CD4-positive, alpha-beta T cell treated with Interleukin-21 for 1 hour (primary cell): ENCODE measurements at places on chromosomes 5 and 9.

DNA sequence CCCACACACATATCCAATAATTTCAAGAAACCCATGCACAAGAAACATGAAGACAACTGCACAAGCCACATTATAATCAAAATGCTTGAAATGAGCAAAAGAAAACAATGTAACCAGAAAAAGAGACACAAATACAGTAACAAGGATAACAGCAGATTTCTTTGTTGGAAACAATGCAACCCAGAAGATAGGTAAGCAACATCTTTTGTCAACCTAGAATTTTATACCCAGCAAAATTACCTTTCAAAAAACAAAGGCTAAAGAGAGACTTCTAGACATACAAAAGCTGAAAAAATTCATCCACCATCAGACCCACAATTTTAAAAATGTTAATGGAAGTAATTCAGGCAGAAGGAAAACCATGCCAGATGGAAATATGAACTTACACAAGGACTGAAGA is 5.0 kb upstream of the COL23A1 start:
- DNase-seq = no peak

DNA sequence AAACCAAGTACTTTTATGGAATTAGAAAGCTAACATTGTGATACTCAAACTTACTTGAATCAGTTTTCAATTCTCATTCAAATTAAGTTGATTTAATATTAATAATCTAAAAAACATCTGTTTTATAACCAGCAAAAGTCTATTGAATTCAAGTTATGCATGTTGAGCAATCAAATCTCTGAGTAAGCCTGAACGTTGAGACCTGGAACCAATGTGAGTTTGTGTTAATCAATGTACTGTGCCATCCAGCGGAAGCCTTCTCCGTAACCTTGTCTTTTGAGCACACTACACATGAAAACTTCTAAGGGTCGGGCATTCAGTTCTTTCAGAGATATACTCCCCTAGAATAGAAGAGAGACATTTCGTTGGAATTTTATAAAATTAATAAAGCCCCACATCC is 25.9 kb downstream of the SAR1B start:
- DNase-seq = no peak

GRCh38 chr5:168992687-168993086 is 308.3 kb downstream of the SLIT3 start:
- no peak for DNase-seq

DNA sequence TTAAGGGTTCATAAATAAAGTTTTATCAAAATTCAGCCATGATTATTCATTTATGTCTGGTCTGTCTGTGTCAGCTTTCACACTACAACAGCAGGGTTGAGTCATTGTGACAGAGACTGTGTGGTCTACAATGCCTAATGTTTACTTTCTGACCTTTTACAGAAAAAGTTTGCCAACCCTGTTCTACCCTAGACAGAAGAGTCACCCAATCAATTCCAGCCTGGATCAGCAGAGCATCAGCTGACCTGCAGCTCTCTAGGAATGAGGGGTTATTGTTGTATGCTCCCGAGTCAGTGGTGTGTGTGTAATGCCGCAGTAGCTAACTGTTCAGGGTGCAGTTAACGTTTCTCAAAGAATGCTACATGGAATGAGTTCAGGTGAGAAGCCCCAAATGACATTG is 87.3 kb downstream of the HRH2 start:
- no peak for DNase-seq

GRCh38 chr5:41334221-41334620 is 120.9 kb upstream of the C6 start:
- DNase-seq = no peak

GRCh38 chr9:89020754-89021153 is 29.5 kb downstream of the S1PR3 start:
- no peak for DNase-seq

DNA sequence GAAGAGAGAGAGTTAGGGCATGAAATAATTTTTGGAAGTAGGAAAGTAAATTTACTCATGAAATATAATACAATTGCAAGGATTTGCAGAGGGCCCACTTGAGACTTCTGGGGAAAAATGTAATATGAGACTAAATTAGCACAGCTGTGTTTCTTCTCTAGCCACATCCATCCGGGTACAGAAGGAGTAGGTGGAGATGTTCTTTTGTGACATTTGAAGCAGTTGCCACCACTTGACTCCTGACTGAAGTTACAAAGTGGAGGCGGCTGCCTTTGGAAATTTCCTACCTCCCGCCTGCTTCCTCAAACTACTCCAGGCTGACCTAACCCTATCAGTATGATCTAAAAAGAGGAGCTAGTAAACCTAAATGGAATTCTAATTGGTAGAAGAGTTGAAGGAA is 58.1 kb upstream of the SHISAL2B start:
- no peak for DNase-seq

DNA sequence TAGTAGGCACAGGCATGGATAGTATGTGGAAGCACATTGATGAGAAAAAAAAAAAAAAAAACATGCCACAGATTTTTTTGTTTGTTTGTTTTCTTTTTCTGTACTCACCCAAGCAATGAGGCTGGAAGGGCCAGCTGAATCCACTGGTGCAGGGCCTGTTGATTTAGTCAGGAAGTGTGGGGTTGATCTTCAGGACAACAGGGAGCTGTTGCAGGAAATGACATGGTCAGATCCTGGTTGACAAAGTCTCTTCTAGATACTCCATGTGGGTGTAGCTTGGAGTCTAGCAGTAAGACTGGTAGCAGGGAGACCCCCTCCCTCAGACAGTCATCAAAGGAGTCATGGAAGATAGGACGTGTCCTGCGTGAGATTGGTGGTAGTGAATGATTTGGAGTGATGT is 191.8 kb downstream of the PAPPA start:
- DNase-seq = no peak

GRCh38 chr5:152592416-152592815 is 187.3 kb upstream of the NMUR2 start:
- no peak for DNase-seq

DNA sequence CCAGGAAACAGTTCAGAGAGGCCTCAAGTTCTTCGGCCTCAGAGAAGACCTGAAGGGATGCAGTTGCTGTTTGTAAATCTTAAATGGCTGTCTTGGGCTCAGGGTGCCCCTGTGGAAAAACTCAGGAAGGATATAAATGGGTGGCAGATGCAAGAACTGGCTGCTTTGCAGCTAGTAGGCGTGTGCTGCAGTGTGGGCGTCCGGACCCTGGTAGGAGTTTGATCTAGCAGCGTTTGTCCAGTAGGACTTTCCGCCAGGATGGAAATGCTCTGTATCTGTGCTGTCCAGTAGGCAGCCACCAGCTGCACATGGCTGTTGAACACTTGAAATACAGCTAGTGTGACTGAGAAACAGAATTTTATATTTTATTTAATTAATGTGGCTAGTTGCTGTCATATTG is 7.7 kb downstream of the CDX1 start:
- DNase-seq = no peak

GRCh38 chr5:138458384-138458783 is 6.9 kb upstream of the EGR1 start:
- no peak for DNase-seq

- DNase-seq = no peak
Observed at GRCh38 chr5:168931638-168932345, 352.6 kb upstream of the PANK3 start.

GRCh38 chr5:145913701-145914100 is 22.7 kb upstream of the SH3RF2 start:
- DNase-seq = no peak

DNA sequence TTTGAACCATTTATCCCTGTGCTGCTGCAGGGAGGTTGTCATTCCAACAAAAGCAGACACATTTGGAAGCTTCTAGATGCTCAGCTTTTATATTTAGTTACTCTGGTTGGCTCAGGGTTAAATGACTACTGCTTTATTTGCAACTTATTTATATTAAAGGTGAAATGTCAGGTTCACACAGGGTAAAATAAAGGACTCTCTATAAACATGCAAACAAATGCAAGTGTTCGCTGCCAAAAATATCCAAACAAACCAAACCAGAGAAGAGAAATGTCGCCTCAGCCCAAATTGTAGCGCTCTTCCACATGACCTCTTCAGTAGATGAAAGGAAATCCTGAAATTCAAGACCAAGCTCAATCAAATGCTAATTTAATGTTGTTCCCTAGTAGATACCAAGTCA is 57.0 kb upstream of the LIFR start:
- no peak for DNase-seq

DNA sequence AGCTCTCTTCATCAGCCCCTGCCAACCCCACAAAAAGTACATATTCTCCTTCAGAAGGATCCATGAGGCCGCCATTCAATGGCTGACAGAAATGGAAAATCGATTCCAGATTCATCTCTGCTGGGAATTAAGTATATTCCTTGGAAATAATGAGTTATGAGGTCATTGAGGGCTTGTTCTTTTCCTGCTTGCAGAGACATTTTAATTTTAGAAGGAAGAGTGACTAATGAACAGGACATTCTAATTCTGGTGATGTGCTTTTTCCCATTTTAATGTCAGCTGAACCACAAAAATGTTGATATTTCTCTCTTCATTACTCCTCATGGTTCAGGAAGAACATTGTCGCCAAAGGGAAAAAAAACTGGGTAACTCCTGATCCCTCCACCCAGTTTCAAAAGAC is 314.0 kb downstream of the PIK3R1 start:
- DNase-seq = no peak

DNA sequence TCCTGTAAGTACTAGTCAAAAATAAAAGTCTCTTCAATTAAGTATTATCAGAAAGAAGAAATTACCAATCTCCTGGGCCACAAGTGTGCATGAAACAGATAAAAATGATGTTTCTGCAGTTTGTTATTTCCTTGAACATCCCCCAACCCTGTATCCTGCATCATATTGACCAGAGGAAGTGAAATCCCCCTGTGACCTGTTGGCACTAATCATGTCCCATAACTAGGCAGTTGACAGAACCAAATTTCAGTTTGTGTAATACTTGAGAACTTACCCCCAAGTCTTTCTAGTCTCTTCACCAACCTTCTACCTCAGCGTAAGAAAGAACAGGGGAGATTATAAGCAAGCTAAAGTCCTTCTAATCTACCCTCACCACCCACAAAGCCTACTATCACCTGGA is 368.2 kb upstream of the PDE4D start:
- no peak for DNase-seq

- DNase-seq = no peak
Observed at GRCh38 chr9:98402019-98402840, 146.8 kb upstream of the TBC1D2 start.

DNA sequence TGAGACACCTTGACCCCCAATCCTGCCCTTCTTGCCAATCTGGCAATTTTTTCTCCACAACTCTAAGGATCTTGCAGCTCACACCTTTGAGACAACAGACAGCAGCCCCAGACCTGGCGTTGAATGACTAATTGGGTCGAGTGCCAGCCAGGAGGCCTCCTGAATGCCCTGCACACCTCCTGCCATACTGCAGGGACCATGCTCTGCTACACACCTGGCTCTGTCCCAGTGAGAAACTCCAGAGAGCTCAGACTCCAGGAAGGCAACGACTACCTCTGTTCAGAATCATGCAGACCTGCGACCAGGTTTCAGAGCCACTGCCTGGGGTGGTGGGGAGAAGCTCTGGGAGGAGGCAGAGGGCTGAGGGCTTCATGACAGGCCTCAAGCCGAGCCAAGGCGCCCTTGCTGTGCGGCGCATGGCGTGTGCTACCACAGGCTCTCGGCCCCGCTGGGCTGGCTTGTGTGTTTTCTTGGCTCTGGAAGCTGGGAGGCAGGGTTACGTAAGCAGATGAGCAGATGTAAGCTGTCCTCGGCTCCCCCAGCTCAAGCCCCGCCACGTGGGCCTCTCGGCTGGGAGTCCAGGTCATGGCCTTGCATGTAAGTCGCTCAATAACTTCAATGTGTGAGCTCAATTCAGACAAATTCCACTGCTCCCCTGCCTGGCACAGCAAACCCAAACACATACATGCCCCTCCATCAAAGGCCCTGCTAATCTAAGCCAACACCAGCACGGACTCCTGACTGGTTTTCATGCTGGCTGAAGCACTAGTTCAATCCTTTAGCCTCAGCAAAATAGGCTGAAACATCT is 27.5 kb downstream of the B4GALT1 start:
- DNase-seq = no peak

- DNase-seq = no peak
Observed at GRCh38 chr5:59259237-59259636, 634.3 kb downstream of the PDE4D start.

DNA sequence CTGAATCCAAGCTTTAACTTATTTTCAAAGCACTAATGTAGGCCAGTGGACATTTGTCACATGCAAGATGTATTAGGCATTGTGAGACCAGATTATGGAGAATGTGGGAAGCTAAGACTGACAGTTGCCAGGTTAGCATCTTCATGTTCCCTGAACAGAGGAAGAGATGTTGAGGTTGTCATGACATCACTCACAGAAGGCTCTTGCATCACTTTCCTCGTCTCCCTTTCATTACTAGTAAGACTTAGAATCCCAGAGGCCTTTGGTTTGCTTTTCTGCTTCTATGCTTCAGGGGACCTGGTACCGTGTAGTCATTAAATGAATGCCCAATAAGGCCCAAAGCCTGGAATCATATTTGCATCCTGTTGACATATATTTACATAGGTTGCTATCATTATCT is 76.4 kb upstream of the RPS23 start:
- DNase-seq = no peak

DNA sequence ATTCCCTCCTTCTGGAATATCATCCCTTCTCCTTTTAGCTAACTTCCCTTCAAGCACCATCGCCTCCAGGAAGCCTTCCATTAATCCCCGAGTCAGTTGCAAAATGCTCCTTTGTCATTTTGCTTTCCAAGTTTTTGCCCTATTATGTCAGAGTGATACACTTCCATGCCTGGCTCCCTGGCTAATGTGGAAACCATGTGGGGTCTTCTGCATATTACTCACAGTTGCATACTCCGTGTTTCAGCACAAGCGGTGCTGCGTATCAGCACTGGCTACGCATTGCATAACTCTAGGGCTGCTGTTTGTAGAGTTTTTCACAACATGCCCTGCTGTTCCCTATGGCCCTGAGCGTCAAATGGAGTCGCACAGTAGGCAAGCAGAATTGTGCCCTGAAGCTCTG is 1.9 kb downstream of the TEX53 start:
- DNase-seq = no peak

DNA sequence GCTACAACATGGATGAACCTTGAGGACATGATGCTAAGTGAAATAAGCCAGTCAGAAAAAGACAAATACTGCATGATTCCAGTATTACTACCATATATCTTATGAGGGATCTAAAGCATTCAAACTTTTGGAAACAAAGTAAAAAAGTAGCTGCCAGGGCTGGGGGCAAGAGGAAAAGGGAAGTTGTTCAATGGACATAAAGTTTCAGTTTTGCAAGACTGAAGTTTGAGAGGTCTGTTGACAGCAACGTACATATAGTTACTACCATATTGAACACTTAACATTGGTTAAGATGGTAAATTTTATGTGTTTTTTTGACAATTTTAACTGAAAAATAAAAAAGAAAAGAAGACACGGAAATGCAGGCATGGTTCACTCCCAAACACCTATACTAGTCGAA is 77.6 kb downstream of the MAPKAP1 start:
- no peak for DNase-seq

DNA sequence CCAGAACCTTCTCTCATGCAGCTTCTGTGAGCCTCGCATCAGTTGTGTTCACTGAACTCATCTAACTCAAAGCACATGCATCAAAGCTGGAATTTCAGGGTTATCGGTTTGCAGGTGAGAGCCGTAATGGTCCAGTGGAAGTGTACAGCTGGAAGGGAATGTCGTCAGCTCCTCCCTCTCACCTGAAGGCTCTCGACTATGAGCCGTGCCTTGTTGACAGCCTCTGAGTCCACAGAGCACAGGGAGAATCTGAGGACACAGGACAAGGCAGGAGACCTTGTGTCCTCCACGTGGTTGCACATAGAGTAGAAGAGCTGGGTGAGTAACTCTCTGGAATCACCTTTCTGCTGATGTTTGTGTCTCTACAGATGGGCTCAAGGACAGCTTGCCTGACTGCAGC is 38.8 kb downstream of the PROP1 start:
- no peak for DNase-seq

GRCh38 chr5:50711280-50711679 is 44.8 kb downstream of the PARP8 start:
- DNase-seq = peak; percentile 83
